Immature natural killer cell (primary cell): ENCODE measurements at places on chromosomes 5 and 9. TPM values are rescaled to one million over a fixed set of nuclear protein-coding genes. Genes with fewer than 3 reads are reported as not detected.

DNA sequence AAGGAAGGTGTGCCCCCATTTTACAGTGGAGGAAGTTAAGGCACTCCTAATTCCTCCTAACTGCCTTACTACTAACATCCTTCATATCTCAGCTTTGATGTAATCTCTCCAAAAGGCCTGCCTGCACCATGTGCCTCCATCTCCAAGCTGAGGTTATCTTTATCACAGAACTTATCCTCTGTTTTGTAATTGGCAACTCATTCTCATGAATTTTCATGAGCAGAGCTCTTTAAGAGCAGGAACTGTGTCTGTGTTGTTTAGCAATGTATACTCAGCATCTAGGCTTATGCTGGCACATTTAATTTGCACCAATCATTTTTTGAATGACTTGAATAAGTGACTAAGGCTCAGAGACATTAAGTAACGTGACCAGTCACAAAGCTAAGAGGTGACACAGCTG lies 147.9 kb upstream of the VLDLR start:
- DNase-seq, result no peak
- no peaks in the 10 kb centered on the region for H3K4me1 ChIP-seq
- H3K36me3 ChIP-seq, result no peaks in the 10 kb centered on the region
- H3K27ac ChIP-seq, result no peak overlapping the region

DNA sequence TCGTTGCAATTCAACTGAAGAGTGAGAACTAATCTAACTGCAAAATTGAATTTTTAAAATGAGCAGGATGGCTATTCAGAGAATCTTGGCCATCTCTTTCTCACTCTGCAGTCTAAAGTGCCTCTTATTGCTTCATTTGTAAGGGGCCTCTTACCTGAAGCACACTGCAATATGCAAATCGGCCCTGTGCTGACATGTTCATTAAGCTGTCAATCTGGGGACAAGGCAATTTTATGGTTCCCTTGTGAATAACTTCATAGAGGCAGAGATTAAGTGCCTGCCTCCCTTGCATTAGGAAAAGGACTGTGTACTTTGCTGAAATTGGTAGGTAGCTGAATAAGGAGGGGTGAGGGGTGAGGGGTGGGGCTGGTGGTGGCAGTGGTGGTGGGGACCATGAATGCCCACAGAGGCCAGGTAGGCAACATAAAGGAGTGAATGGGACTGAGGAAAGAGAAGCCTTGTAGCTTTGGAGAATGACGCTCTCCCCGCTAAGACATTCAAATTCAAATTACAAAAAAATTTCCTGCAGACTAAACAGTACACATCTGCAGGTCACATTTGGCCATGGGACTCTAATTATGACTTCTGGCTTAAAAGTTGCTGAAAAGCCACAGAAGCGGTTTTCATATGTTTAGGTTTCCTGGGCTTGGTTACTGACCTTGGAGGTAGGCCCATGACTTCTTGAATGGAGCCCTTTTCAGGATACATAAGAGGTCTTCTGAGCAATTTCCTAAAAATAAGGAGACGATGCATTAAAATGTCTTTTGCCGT lies 25.0 kb downstream of the TNFSF8 start:
- no peak overlapping the region for H3K4me3 ChIP-seq
- no peaks in the 10 kb centered on the region for H3K27me3 ChIP-seq
- peaks cover 46% of the 10 kb centered on the region for H3K4me1 ChIP-seq
- DNase-seq, result no peak

- DNase-seq, result peak; percentile 38
- H3K36me3 ChIP-seq, result no peaks in the 10 kb centered on the region
Observed at GRCh38 chr5:120096413-120096812, 367.7 kb upstream of the PRR16 start.

DNA sequence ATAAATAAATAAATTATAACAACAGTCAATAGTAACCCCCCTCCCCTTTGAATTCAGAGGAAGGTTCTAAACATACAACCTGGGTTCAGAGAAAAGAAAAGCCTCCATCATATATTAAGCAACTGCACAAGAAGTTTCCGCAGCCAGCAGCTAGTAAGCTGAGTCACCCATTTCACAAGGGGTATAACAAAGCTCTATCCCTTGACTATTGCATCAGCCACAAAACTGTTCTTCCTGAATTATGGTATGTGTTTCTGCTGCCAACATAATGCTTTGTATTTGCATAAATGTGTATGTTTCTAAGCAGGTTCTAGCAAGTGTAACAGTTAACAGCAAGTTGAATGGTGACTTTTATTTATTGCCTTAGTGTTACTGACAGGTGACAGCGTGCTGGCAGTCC lies 6.8 kb upstream of the CEP120 start:
- no peak for DNase-seq
- H3K36me3 ChIP-seq, result no peaks in the 10 kb centered on the region
- no peak overlapping the region for H3K27ac ChIP-seq
- H3K27me3 ChIP-seq, result peaks cover 1% of the 10 kb centered on the region
- no peak overlapping the region for H3K4me3 ChIP-seq
- H3K4me1 ChIP-seq, result no peaks in the 10 kb centered on the region

DNA sequence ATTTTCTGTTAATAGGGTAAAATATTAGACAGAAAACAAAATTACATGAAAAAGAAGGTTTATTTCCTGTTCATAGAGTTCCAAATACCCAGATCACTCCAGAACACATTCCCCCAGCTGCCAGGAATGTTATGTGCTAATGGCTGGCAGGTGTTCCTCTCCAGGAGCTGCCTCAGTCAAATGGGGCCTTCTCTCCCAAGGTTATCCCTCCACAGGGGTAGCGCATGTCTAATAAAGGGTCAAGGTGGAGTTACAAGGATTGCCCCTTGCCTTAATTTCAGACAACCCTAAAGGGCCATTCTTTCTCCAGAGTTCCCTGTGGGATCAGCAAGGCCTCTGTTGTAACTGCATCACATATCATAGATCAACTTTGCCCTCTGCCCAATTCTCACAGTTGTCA lies 148.6 kb upstream of the PLPPR1 start:
- no peaks in the 10 kb centered on the region for H3K27me3 ChIP-seq
- H3K36me3 ChIP-seq, result no peaks in the 10 kb centered on the region
- no peak for DNase-seq
- H3K4me3 ChIP-seq, result no peak overlapping the region

The SPATA31E1 gene
- polyA plus RNA-seq, result not detected
